NCI-H510A treated with DMSO at 0.1 percent for 48 hours (cell line): ENCODE measurements at places on chromosomes 3 and 15.

GRCh38 chr3:72273615-72274014 lies 488.7 kb upstream of the PROK2 start:
- no peak for DNase-seq

- no peak for DNase-seq
Observed at GRCh38 chr15:62509395-62509958, 344.4 kb upstream of the C2CD4B start.

DNA sequence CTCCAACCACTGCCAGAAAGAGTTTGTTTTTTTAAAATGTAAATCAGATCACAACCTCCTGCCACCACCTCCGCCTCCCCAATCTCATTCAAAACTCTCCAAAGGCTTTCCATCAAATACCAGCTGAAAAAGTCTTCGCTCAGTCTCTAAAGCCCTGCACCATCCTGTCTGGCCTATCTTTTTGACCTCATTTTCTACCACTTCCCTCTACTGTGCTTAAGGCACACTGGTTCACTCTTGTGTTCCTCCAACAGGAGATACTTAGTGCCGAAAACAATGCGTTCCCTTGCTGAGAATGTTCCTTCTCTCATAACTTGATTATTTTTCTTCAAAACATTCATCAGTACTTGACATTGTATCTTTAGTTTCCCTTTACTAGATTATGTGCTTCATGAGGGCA lies 3.5 kb downstream of the BTBD1 start:
- no peak for DNase-seq

DNA sequence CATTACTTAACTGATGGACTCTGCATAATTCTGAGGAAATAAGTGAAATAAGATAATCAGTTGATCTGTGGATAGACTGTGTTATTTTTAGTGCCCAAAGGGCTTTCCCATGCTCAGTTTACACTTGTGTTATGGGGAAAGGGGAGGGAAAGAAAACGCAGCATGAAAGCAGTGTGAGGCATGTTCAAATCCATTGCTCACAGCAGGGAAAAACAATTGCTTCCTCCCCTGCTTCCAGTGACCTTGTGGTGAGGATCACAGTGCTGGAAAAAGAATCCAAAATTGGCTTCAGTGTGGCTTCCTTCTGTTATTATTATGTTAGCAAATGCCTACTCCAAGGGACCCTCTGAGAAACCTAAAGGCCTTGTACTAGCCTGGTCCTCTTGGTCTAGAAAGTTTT lies 285.1 kb upstream of the CDIN1 start:
- DNase-seq: no peak

GRCh38 chr15:38168467-38169070 lies 84.1 kb upstream of the SPRED1 start:
- DNase-seq: no peak

- no peak for DNase-seq
Observed at GRCh38 chr3:107206141-107206540, 171.1 kb upstream of the CCDC54 start.

- peak; percentile 54 for DNase-seq
Observed at GRCh38 chr3:32374788-32375595, 16.7 kb upstream of the CMTM7 start.

DNA sequence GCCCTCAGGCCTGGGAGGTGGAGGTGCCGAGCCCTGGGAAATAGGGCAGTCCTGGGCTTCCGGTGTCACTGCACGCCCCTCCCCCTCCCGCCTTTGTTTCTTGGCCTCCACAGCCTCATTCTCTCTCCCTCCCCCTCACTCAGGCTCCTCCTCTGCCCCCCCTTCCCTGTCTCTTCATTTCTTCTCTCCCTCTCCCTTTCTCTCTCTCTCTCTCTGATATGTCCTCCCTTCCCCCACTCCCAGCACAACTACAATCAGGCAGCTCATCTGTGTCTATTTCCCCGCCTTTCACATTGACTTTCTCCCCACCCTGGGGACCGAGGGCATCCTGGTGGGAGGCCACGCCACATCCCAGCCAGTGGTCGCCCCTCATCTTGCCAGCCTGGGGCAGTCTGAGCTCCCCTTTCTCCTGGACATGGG lies 40.2 kb downstream of the IDH2 start:
- DNase-seq: peak; percentile 91

- no peak for DNase-seq
Observed at GRCh38 chr3:56753206-56753820, 48.4 kb downstream of the ARHGEF3 start.

GRCh38 chr15:33112541-33113105 lies 81.9 kb downstream of the FMN1 start:
- DNase-seq: no peak

DNA sequence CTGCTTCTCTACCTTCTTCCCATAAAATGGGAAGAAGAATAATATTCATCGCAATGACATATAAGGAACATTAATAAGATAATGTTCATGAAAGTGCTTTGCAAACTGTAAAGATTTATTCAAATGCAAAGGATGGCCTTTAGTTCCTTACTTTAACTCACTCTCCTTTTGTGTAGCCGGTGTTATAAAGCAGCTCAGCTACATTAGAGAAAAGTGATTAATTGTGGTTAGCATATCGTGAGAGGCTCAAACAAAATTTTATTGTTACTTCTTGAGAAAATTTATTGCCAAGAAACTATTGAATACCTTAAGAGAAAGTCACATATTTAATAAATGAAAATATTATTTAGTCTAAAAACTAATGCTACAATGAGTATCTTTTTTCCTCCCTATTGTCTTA lies 250.7 kb upstream of the NR2E3 start:
- no peak for DNase-seq

DNA sequence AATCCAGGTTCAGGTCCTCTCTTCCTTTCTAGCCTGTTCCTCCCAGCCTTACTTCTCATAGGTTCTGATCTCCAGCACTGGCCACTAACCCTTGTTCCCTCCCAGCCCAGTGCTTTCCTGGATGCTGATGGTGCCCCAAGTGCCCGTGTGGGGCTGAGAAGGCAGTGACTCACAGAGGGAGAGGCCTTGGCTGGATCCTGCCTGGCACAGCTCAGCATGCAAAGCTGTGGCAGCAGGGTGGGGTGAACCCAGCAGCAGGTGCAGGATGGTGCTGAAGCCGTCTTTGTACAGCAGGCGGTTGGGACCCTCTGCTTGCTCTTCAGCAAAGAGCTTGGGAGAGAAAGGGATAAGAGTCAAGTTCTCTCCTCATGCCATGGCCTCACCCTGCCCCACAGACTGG lies 7.6 kb downstream of the LPCAT4 start:
- DNase-seq: no peak

- DNase-seq: no peak
Observed at GRCh38 chr3:105791919-105792786, 76.7 kb downstream of the CBLB start.

DNA sequence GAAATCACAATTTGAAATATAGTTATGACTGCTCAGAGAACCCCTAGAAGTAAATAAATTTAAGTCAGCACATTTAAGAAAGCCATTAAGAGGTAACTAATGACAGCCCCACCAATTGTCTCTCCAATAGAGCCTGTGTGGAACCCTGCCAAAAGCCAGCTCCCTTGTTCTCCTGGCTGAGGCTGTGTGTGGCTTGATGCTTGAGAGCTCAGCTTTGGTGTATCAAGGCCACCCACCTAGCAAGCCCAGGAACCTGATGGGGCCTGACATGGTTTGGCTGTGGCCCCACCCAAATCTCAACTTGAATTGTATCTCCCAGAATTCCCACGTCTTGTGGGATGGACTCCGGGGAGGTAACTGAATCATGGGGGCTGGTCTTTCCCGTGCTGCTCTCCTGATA lies 106.9 kb downstream of the LRRN1 start:
- DNase-seq: no peak

DNA sequence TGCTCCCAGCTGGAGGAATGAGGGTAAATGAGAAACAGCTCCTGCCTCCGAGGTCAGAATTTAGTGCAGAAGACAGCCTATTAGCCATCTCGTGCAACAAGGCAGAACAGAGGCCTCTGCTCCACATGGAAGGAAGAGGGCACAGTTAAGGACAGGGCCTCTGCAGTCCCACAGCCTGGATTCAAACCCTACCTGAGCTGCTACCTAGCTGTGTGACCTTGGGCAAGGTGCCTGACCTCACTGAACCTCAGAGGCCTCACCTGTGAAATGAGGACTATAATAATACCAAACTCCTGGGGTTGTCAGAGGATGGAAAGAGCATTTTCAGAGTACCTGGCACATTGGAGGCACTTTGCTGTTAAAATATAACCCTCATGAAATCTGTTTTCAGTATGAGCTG lies 285.7 kb upstream of the CTNNB1 start:
- DNase-seq: no peak

GRCh38 chr15:83293201-83293600 lies 8.7 kb upstream of the BNC1 start:
- no peak for DNase-seq

DNA sequence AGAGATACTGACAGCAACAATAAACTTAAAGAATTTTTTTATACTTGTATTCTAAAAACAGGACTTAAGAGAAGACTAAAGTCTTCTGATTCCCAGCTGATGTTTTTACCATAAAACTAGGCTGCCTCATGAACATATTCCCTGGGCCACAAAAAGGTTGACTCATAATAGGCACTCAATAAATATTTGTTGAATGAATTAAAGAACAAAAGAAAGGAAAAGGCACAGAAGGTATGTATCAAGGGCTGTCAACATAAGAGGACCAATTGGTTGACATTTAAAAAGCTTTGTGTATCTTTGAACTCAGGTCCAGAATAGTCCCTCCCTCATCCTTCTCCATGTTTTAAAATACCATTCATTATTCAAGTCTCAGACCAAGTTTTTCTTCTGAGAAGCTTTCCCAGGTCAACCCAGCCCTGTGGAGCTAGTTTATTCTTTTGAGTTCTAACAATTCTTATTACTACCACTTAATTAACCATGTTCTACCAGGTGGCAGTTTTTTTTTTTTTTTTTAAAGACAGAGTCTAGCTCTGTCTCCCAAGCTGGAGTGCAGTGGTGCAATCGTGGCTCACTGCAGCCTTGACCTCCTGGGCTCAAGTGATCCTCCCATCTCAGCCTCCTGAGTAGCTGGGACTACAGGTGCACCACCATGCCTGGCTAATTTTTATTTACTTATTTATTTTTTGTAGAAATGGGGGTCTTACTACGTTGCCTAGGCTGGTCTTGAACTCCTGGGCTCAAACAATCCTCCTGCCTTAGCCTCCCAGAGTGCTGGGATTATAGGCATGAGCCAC lies 17.5 kb upstream of the ARHGEF3 start:
- DNase-seq: peak; percentile 62

DNA sequence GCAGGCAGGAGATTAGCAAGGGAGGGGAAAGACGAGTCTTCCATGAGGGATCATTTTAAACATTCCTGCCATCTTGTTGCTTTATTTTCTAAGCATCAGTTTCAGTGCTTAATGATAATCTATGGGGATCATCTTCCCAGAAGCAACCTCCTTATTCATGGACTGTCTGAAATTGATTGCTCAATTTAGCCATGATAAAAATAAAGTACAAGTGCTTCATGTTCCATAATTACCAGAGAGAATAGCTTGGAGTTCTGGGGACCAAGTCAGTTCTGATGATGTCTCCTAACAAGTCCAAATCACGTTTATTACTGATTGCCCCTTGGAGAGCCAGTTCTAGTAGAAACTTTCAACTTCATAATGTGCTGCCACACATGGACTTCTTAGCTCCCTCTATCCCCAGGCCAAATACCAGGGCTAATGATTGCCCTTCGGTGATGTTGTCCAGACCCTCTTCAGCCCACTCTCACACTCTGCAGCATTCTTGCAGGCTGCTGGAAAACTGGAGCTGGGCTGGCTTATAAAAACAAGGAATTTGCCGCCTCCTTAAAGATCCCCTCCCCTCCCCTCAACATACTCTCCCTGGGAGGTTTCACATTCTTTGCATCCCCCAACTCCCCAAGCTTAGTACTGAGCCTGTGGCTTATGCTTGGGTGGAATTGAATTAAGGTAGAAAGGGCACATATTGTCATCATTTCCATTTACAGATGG lies 222.1 kb upstream of the ADAMTS9 start:
- DNase-seq: no peak

- DNase-seq: no peak
Observed at GRCh38 chr15:70140543-70141375, 43.0 kb upstream of the TLE3 start.

- DNase-seq: no peak
Observed at GRCh38 chr3:101501783-101502182, 11.2 kb downstream of the SENP7 start.

DNA sequence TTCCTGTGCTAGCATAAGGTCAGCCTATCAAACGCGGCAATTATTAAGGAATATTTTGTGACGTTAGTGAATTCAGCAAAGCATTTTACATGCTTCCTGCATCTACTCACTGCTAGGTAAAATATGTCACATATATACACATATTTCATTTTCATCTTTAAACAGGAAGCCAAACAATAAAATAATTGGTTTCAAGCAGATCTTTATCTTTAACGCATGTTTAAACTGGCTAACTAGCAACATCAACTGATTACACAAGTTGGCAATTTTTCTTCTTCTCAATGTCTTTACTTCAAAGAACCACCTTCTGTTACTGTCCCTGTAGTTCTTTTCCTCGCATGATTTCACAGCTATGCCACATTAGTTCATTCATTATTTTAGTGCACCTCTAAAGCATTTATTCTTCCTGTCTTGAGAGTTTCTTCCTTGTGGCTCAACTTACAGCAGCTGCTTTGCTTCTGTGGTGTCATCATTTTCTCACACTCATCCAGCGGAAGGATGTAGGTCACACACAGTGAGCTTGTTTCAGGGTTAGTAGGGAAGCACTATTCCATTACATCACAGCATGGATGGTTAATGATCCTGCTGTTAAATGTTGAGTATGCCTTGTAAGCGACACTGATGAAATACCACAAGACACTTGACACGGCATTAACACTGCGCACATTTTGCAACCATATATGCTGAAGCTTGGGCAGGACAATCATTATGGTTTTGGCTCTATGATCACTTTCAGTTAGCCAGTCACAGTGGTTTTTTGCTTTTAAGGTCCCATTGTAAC lies 2.3 kb upstream of the BCHE start:
- peak; percentile 54 for DNase-seq

DNA sequence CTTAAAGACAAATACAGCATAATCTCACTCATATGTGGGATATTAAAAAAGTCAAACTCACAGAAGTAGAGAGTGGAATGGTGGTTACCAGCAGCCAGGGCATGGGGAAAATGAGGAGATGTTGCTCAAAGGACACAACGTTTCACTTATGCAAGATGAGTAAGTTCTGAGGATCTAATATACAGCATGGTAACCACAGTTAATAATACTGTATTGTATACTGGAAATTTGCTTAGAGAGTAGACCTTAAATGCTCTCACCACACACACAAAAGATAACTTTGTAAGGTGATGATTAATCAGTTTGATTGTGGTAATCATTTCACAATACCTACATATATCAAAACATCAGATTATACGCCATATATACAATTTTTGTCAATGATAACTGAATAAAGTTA lies 60.0 kb downstream of the MYH15 start:
- no peak for DNase-seq

GRCh38 chr3:149391960-149392359 lies 14.5 kb upstream of the TM4SF1 start:
- no peak for DNase-seq
